ENCODE measurements at places on chromosomes 2 and 18. TPM values are rescaled to one million over a fixed set of nuclear protein-coding genes. Genes with fewer than 3 reads are reported as not detected.

DNA sequence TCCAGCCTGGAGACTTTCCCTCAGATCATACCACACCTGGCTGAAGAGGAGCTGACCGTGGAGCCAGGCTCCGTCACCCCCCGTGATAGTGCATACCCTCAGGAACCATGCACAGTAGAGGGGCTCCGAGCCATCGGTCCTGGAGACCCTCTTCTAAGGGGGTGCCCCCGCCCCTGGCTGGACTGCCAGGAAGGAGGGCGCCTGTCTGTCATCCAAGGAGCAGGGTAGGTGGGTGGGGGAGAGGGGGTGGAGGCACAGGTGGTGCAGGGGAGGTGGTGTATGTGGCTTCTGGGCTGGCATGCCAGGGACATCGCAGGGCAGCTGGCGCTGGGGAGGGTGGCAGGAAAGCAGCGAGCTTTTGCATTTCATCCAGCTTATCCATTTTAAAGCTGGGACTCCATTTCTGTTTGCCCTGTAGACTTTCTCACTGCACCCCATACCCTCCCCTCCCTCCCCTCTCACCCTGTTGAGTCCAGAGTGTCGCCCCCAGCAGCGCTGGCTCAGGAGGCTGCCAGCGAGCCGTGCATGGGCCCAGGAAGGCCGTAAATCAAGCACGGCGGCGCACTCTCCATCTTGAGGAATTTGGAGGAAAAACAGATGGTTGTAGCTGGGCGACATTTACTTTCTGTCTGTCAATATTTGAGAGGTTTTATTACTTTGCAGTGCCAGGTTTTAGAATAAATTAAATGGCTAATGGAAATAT lies 56.2 kb upstream of the HS6ST1 start:
- no peak for DNase-seq

The G6PC2 gene
- not detected for total RNA-seq

DNA sequence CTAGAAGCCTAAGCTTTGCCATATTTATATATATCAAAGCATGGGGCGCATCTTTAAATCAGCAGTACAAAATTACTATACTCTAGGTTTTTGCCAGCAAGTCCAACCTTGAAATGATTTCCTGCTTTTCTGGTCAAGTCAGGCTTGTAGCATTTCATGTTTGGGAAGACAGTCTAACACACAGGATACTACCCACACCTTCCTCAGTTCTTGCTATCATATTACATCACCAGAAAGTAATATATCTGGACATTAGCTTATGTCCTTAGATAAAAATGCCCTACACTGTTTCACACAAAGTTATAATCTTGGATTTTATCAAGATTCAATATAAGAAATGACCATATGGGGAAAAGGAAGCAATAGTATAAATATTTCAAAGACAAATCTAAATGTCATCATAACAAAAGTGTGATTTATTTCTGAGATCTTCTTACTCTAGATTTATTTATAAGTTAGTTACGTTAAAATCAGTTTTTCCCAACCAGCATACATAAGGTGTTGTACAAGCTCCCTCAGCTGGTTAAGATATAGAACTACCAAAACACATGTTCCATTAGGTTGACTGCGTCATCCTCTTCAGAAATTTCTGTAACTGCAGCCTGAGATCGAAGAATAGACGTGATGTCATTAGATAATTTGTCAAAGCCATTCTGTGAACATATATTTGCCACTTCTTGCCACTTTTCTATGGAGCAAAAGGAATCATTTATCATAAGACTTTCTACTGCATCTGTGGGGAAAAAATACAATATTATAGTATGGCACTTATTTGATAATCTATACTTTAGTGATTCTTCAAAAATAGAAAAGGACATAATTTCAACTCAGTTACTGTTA lies 56.6 kb downstream of the CLHC1 start:
- no peak for DNase-seq

DNA sequence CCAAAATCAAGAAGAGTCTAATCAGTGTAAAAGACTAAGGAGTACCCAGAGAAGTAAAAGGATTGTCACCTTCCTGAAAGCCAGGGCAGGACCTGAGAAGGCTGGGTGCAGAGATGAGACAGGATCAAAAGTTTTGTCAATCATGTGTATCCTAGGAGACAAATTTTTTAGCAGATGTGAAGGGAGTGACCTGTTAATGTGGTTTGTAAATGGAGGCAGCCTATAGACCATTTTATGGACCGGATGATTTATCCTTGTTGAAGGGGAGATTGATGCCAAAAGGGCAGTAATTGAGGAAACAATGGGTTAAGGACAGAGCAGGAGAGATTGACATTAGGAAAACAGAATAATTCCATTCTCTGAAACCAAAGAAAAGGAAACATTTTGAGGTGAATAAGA lies 813 bp downstream of the NDC80 start:
- DNase-seq = no peak

The UPP2 gene
- not detected for total RNA-seq

The MCM6 gene
- 6.7 TPM for total RNA-seq

- no peak for DNase-seq
Observed at GRCh38 chr2:200705305-200706041, 106.2 kb upstream of the BZW1 start.

- no peak for DNase-seq
Observed at GRCh38 chr2:40315683-40316082, 136.2 kb downstream of the SLC8A1 start.

The APOB gene
- total RNA-seq = 0.11 TPM

DNA sequence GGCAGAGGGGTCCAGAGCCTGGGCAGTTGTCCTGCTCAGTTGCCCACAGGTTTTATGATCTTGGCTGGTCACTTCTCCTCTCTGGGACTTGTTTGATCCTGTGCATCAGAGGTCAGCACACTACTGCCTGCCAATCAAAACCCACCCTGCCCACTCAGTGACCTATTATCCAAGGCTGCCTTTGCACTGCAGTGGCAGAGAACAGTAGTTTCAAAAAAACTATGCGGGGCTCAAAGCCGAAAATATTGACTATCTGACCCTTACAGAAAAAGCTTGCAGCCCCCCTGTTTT lies 218.2 kb downstream of the CYP26B1 start:
- no peak for DNase-seq

GRCh38 chr2:86417961-86418360 lies 23.2 kb upstream of the KDM3A start:
- DNase-seq = no peak

The PSMD14 gene
- 63.0 TPM for total RNA-seq

The ADRA2B gene
- total RNA-seq = 0.78 TPM

GRCh38 chr2:86443631-86444350 lies 2.6 kb downstream of the KDM3A start:
- DNase-seq = no peak

- no peak for DNase-seq
Observed at GRCh38 chr2:28286678-28287077, 106.0 kb upstream of the FOSL2 start.

The POMC gene
- total RNA-seq = 9.9 TPM

GRCh38 chr2:145228506-145228905 lies 708.6 kb upstream of the ZEB2 start:
- no peak for DNase-seq

The REEP1 gene
- total RNA-seq = 7.1 TPM

GRCh38 chr2:113173542-113174375 lies at the start of gene PSD4:
Gene PSD4 (plus strand): TSS chr2:113173971. CDS start chr2:113182457, 8,486 bp downstream.
- DNase-seq = peak; percentile 61

GRCh38 chr2:29108225-29108624 lies 7.0 kb upstream of the CLIP4 start:
- DNase-seq = no peak

DNA sequence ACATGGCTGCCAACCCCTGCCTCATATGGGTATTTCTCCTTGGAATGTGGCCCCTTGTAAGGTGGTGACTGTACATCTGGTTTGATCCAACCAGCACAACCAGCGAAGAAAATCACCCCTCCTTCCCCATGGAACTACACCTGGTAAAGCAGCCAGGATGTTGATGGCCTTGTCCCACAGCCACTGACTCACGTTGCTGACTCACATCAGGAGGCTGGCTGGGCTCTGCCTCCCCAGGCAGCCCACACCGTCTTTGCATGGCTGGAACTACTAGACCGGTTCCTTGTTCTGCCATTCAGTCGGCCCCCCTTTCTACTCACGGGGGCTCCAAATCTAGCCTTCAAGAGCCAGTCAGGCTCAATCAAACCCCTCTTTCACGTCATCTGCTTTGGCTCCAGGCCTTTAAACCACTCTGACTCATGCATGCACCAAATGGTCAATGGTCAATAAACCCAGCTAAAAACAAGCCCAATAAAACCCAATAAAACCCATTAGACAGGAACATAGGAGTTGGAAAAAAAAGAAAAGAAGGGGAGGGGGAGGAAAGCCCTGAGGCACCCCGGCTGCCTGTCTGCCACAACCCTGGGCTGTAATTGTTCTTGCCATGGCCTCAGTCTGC lies 114.8 kb downstream of the PLB1 start:
- peak; percentile 56 for DNase-seq

DNA sequence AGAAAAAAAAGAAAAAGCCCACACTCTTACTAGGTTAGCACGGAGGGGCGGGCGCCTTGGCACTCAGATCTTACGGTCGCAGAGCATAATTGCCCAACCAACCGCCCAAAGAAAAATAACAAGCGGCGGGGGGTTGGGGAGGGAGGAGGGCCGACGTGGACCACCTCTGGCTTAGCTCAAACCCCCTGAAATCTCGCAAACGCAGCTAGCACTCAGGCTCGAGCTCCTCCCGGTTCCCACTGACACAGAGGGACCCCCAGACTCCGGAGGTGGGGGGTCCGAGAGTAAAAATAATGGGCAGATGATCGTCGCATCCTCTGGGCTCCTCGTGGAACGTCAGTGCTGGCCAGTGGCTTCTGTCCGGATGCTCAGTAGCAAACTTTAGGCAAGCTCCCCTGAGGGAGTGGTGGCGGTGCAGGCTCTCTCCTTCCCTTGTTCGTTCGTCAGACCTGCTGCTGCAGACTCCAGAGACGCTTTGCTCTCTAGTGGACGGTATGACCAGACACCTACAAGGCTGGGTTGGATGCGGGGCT lies 12.0 kb downstream of the CATIP start:
- peak; percentile 67 for DNase-seq

The ICA1L gene
- total RNA-seq = 16.0 TPM

- no peak for DNase-seq
Observed at GRCh38 chr18:54742120-54742519, 86.2 kb upstream of the RAB27B start.

The RBM44 gene
- 4.1 TPM for total RNA-seq

DNA sequence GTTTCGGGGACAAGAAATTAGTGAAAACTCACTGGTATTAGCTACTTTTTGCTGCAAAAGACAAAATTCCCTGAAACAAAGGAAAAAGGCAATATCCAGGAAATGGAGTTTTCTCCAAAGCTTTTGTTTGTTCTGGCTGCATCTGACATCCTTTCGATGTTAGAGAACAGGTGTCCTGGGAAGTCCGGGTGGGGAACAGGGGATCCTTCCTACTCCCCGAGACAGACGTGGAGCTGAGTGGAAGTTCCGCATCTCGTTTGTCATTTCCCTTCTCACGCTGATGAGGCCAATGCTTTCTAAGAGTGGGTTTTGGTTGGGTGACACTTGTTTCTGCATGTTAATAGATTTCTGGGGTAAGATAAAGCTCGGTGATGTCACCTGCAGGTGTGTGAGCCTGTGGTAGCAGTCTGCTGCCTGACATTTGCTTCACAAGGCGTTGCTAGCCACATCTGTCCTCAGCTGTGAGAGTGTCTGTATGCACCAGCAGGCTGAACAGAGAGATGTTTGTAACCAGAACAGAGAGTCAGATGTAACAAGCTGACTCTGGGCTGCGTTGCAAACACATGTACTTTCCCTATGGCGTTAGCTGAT lies 125.9 kb downstream of the ACOXL start:
- DNase-seq = no peak

The CDH2 gene
- 0.78 TPM for total RNA-seq

- no peak for DNase-seq
Observed at GRCh38 chr18:70005580-70005979, 57.9 kb upstream of the CD226 start.

The RAB17 gene
- total RNA-seq = 88.1 TPM

The TRIM43 gene
- not detected for total RNA-seq

DNA sequence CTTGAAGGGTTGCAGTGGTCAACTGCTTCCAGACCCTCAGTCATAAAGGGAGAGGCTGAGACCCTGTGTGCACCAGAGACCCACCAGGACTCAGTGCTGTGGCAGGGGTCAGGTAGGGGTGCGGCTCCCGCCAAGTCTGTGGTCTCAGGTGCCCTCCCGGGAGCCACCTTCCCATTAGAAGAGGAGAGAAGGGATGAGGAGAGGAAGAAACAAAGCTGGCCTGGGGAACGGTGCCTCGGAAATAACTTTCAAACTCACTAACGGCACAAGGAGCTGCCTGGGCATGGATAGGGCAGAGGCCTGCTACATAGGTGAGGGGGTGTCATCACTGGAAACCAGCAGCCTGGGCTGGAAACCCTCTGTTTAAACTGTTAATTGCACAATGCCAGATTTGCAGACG lies 84.9 kb downstream of the TPO start:
- peak; percentile 2 for DNase-seq

The PLCL1 gene
- total RNA-seq = 9.5 TPM

GRCh38 chr18:13260197-13260934 lies 41.8 kb downstream of the LDLRAD4 start:
- no peak for DNase-seq

The SOWAHC gene
- total RNA-seq = 15.3 TPM

The CNTNAP5 gene
- not detected for total RNA-seq

Measured in thyroid gland (tissue), 4 donors.